ENCODE measurements at places on chromosomes 7 and 10. TPM values are rescaled to one million over a fixed set of nuclear protein-coding genes. Genes with fewer than 3 reads are reported as not detected.

CUZD1 gene
- 0.29 TPM for total RNA-seq

PARG gene
- 47.6 TPM for total RNA-seq

NPSR1 gene
- not detected for total RNA-seq

PSTK gene
- 6.9 TPM for total RNA-seq

CYP2E1 gene
- 1.4 TPM for total RNA-seq

MUC3A gene
- 0.35 TPM for total RNA-seq

PPP3CB gene
- 57.5 TPM for total RNA-seq

RBM20 gene
- 5.4 TPM for total RNA-seq

HOXA10 gene
- total RNA-seq, result 98.8 TPM

ZNF212 gene
- total RNA-seq, result 11.4 TPM

AMPH gene
- total RNA-seq, result 14.9 TPM

PRSS37 gene
- not detected for total RNA-seq

UPK3BL2 gene
- 17.8 TPM for total RNA-seq

TMEM225B gene
- 1.6 TPM for total RNA-seq

XRCC2 gene
- 4.1 TPM for total RNA-seq

SPRN gene
- 1.7 TPM for total RNA-seq

GJD4 gene
- not detected for total RNA-seq

INHBA gene
- 11.3 TPM for total RNA-seq

SCRN1 gene
- 39.9 TPM for total RNA-seq

CALHM1 gene
- total RNA-seq, result not detected

ZNF746 gene
- total RNA-seq, result 19.3 TPM

IGFBP3 gene
- 196 TPM for total RNA-seq

COL13A1 gene
- total RNA-seq, result 13.0 TPM

CALD1 gene
- 167 TPM for total RNA-seq

CLCN1 gene
- 3.9 TPM for total RNA-seq

NACAD gene
- 5.3 TPM for total RNA-seq

SUV39H2 gene
- total RNA-seq, result 9.3 TPM

ITIH2 gene
- total RNA-seq, result 0.58 TPM

TPST1 gene
- total RNA-seq, result 62.7 TPM

POU6F2 gene
- 0.29 TPM for total RNA-seq

FAM200A gene
- 9.6 TPM for total RNA-seq

RAB11FIP2 gene
- total RNA-seq, result 44.7 TPM

SFRP4 gene
- 11.2 TPM for total RNA-seq

LRRC18 gene
- 0.23 TPM for total RNA-seq

CTAGE6 gene
- 0.64 TPM for total RNA-seq

JAKMIP3 gene
- 0.35 TPM for total RNA-seq

MYL7 gene
- not detected for total RNA-seq

CDHR3 gene
- total RNA-seq, result 10.7 TPM

TMEM229A gene
- 0.06 TPM for total RNA-seq

HMX3 gene
- 0.82 TPM for total RNA-seq

SERPINE1 gene
- 3.4 TPM for total RNA-seq

NODAL gene
- total RNA-seq, result not detected

OR2A7 gene
- 17.2 TPM for total RNA-seq

C7orf33 gene
- total RNA-seq, result not detected

SPDYE6 gene
- not detected for total RNA-seq

PLAC9 gene
- total RNA-seq, result 20.4 TPM

GIGYF1 gene
- total RNA-seq, result 36.3 TPM

CCDC146 gene
- total RNA-seq, result 11.1 TPM

MYL10 gene
- total RNA-seq, result 8.8 TPM

CCL24 gene
- 1.7 TPM for total RNA-seq

UCMA gene
- total RNA-seq, result not detected

DKK1 gene
- 9.6 TPM for total RNA-seq

CDK1 gene
- 27.1 TPM for total RNA-seq
